ENCODE measurements at places on chromosomes 5 and 9.

GRCh38 chr9:107054146-107054545 lies 191.2 kb downstream of the ZNF462 start:
- no peak for DNase-seq

GRCh38 chr5:761854-762710 lies 22.4 kb downstream of the ZDHHC11B start:
- DNase-seq: no peak

GRCh38 chr5:42767491-42768105 lies 11.0 kb downstream of the CCDC152 start:
- DNase-seq: peak; percentile 40

- DNase-seq: no peak
These were observed 59.8 kb upstream of the SNX2 start for GRCh38 chr5:122715095-122715494.

DNA sequence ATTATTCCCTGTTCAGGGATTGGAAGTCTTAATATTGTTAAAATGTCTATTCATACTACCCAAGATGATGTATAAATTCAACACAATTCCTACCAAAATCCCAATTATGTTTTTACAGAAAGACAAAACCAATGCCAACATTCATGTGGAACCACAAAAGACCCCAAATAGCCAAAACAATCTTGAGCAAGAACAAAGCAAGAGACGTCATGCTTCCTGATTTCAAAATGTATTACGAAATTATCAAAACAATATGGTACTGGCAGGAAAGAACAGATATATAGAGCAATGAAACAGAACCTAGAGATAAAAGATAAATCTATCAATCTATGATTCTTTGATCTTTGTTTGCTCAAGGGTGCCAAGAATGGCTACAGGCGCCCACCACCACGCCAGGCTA lies 237.9 kb downstream of the TAF11L14 start:
- no peak for DNase-seq

GRCh38 chr9:86324901-86325300 lies 29.3 kb downstream of the TUT7 start:
- DNase-seq: no peak

- DNase-seq: no peak
These were observed 118.9 kb downstream of the NXNL2 start for GRCh38 chr9:88653911-88654310.

- DNase-seq: no peak
These were observed 130.0 kb downstream of the PDE4D start for GRCh38 chr5:59763541-59763940.

GRCh38 chr9:4059437-4059836 lies 240.4 kb downstream of the GLIS3 start:
- DNase-seq: no peak

- no peak for DNase-seq
These were observed 6.8 kb upstream of the SUSD3 start for GRCh38 chr9:93051680-93052089.

- no peak for DNase-seq
These were observed 69.9 kb upstream of the PLPP1 start for GRCh38 chr5:55604611-55605067.

DNA sequence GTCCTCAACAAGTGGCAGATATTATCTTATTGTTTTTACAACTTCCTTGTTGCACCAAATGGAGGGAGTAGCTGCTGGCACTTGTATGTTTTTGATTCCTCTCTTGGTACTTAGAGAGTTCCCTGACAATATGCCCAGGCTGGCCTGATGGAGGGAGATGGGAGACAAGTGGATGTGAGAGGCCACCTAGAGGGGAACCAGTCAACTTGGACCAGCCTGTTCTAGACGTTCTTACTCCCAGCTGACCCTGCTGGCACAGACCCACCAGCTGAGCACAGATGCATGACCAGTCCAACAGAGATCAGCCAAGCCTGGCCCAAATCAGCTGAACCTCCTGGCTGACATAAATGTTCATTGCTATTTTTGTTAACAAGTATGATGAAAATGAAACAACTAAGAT lies 60.9 kb upstream of the GDNF start:
- DNase-seq: no peak

- no peak for DNase-seq
These were observed 6.9 kb upstream of the DMRT3 start for GRCh38 chr9:969310-970150.

DNA sequence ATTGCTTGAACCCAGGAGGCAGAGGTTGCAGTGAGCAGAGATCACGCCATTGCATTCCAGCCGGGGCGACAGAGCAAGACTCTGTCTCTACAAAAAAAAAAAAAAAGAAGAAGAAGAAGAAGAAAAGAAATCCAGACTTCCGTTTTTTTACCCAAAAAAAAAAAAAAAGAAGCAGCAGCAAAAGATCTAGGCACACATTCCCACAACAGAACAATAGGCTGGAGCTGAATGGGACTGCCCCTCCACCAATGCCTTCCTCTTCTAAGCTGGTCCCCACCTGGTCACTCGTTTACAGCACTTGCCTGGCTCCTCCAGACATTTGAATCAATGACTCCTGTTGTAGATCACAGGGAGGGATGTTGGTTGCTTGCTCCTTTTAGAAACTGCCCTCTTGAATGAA lies 1.6 kb upstream of the LMAN2 start:
- no peak for DNase-seq

GRCh38 chr5:62029303-62029702 lies 276.7 kb upstream of the KIF2A start:
- no peak for DNase-seq

DNA sequence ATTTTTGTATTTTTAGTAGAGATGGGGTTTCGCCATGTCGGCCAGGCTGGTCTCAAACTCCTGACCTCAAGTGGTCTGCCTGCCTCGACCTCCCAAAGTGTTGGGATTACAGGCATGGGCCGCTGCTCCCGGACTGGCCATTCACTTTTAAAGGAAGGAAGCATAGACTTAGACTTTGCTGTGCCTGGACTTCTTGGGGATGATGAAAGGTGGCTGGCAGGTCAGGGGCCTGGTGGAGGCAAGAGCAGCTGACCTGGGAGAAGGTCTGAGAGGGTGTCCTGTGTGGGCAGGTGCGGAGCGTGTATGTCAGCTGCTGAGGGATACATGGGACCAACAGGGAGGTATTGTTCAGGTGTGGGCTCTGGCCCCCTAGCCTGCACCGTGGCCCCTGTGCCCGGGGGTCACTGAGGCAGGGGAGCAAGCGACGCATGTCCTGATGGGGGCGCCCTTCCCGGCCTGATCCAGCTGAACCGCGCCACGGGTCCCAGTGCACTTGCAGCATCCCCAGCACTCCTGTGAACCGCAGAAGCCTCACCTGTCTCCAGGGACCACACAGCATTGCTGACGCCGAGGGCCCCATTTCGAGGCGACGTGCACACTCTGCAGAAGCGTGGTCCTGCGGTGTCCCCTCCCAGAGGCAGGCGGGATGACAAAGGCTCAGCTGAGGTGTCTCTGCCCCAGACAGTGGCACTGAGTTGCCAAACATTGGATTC lies 23.1 kb downstream of the NDUFS6 start:
- no peak for DNase-seq

GRCh38 chr9:16450578-16450977 lies 419.9 kb downstream of the BNC2 start:
- DNase-seq: no peak

- DNase-seq: no peak
These were observed 65.6 kb downstream of the PSD2 start for GRCh38 chr5:139861021-139861888.

- no peak for DNase-seq
These were observed 721.2 kb downstream of the CDH18 start for GRCh38 chr5:19266791-19267190.

GRCh38 chr9:14403081-14403480 lies 89.1 kb upstream of the NFIB start:
- no peak for DNase-seq

DNA sequence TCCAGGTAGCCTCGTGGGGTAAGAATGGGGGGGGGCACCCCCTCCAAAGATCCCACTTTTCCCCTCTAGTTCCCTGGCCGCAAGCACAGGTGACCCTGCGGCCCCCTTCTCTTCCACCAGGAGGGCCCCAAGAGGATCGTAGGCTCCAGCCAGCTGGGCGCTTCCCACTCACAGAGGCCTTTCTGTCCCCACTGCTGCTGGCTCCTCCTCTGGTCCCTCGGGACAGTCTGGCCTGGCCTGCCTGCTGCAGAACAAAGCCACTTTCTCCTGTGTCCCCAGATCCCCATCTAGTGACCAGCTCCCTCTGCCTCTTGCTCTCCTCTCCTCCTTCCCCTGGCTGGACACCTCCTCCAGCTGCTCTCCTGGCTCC lies 534 bp upstream of the SAPCD2 start:
- no peak for DNase-seq

- DNase-seq: no peak
These were observed 14.6 kb downstream of the CCNJL start for GRCh38 chr5:160297776-160298175.

DNA sequence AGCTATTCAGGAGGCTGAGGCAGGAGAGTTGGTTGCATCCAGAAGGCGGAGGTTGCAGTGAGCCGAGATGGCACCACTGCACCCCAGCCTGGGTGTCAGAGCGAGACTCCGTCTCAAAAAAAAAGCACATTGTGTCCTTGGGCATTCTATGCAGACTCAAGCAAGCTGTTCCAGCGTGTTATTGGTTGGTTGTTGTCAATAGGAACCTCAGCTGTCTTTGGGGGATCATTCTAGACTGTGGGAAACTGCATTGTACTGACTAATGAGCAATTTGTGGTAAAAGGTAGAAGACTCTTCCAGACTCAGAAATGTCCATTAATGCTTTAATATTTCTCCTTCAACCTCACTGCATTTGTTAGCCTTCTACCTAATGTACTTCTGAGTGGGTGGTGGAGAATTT lies 379.5 kb upstream of the GRAMD2B start:
- no peak for DNase-seq

All from NCI-H446 (cell line).